ENCODE measurements at places on chromosomes 12 and 14.

GRCh38 chr14:102085948-102086708 lies 716 bp downstream of the HSP90AA1 start:
- peak; percentile 43 for DNase-seq

GRCh38 chr14:28407996-28408395 lies 358.6 kb upstream of the FOXG1 start:
- DNase-seq: no peak

GRCh38 chr14:76918256-76918781 lies 92.1 kb downstream of the LRRC74A start:
- peak; percentile 73 for DNase-seq

DNA sequence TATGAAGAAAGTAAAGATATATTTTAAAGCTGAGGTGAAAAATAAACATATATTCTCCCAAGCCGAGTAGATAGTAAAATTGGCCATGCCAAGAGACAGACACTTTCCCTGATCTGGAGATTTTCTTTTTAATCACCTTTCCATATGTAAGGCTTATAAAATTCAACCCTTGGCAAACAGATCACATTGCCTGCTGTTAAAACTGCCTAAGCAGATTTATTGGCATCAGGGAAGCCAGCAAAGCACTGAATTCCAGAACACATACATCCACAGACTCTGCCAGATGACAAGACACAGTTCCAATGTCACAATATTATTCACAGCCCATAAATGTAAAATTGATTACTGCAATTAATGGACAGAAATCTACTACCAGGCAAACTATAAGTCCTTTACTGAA lies 78.2 kb upstream of the GARIN2 start:
- DNase-seq: no peak

DNA sequence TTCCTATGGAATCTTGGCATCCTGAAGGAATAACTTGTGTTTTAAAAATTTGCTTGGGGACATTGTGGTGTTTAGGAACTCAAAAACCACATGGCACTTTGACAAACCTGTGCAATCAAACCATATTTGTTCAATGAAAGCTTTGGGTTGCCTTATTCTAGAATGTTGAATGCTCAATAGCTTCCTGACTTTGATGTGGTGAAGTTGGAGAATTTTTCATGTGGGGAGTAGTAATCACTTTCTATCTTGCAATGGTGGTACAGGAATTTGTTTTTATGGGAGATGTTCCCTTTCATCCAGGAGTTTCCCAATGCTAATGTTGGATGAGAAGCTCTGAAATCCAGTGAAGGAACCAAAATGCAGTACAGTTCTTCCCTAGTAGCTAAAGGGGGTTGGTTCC lies 42.2 kb upstream of the LDHB start:
- DNase-seq: no peak

- no peak for DNase-seq
Measured at GRCh38 chr12:91043408-91043807, 14.4 kb downstream of the KERA start.

DNA sequence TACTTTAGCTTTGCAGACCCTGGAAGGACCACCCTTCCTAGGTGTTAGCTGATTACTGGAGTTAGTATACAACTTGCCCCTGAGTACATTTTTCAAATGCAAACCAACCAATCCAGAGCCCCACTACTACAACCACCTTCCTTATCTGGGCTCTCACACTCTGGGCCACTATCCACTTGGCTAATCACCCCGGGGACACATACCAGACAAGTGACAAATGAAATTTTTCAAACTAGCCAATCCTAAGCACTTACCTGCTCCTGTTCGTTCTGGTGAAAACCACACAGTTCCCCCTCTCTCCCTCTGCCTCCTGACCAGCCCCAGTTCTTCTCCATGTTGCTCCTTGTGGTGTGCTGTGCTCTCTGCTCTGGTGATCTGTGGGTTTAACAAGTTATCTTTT lies 140.4 kb downstream of the CNTN1 start:
- DNase-seq: no peak

DNA sequence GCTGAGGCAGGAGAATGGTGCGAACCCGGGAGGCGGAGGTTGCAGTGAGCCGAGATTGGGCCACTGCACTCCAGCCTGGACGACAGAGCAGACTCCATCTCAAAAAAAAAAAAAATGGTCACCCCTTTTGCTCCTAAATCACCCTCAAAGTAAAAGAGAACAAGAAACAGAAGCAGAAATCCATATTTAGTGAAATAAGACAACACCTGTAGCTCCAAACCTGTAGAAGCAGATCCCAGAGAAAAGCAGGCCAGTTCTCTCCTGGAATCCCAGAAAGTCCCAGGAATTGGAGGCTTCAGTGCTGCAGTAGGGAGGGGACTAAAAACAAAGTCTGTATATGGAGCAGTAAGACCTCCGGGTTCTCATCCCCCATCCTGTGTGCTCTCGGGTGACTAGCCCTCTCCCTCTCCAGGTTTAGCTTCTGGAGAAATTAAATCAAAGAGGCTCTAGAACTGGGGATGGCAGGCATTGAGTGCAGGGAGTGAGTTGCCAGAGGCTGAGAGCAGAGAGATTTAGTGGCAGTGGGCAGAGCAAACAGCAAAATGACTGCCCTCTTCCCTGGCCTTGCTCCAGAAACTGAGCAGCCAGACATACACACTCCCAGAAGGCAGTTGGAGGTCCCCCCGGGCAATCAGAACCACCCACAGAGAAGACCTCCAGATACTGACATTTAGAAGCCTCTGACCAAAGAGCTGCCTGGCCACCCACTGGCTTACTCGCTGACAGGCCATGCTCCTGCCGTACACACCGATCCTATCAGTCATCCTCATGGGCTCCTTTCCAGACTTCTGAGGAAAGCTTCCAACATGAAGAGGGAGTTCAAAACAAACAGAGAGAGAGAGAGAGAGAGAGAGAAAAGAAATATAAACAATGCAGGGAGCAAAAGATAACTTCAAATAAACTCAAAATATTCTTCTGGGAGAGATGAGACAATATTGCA lies 6.3 kb upstream of the MLXIP start:
- DNase-seq: no peak

- DNase-seq: no peak
Measured at GRCh38 chr14:74579447-74580274, 32.4 kb downstream of the LTBP2 start.

DNA sequence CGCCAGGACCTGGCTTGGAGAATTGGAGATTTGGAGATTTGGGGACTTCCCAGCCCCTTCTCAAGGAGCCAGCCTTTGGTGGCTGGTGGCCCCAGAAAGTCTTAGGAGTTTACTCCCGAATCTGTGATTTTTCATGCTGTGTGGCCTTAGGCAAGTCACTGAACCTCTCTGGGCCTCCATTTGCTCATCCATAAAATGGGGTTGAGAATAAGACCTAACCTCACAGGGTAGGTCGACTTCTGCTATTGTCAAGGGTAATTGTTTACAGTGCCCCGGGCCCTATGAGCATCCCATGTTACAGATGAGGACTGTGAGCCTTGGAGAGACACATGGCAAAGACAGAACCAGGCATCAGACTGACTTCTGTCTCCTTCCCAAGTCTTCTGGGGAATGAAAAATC lies 16.2 kb upstream of the TMEM119 start:
- no peak for DNase-seq

DNA sequence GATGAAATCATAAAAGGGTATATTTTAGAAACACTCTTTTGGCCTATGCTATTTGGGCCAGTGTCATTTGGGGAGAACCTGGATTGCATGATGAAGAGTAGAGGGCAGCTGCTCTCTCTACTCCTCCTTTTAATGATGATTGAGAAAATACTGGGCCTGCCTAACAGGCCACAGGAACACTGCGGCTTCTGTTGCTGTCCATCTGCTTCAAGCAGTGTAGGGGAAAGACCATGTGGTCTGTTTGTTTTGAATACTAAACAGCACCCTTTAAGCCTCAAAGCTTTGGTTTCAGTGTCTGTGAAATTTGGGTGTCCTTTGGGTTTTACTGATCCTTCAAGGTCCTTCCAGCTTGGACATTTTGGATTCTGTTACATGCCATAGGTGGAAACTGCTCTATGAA lies 78.0 kb downstream of the TTC6 start:
- DNase-seq: no peak

GRCh38 chr14:50357124-50357523 lies 39.6 kb downstream of the CDKL1 start:
- DNase-seq: no peak

GRCh38 chr14:40525314-40525713 lies 1081.4 kb upstream of the LRFN5 start:
- DNase-seq: no peak

GRCh38 chr12:98345308-98345876 lies 170.0 kb upstream of the TMPO start:
- DNase-seq: no peak

DNA sequence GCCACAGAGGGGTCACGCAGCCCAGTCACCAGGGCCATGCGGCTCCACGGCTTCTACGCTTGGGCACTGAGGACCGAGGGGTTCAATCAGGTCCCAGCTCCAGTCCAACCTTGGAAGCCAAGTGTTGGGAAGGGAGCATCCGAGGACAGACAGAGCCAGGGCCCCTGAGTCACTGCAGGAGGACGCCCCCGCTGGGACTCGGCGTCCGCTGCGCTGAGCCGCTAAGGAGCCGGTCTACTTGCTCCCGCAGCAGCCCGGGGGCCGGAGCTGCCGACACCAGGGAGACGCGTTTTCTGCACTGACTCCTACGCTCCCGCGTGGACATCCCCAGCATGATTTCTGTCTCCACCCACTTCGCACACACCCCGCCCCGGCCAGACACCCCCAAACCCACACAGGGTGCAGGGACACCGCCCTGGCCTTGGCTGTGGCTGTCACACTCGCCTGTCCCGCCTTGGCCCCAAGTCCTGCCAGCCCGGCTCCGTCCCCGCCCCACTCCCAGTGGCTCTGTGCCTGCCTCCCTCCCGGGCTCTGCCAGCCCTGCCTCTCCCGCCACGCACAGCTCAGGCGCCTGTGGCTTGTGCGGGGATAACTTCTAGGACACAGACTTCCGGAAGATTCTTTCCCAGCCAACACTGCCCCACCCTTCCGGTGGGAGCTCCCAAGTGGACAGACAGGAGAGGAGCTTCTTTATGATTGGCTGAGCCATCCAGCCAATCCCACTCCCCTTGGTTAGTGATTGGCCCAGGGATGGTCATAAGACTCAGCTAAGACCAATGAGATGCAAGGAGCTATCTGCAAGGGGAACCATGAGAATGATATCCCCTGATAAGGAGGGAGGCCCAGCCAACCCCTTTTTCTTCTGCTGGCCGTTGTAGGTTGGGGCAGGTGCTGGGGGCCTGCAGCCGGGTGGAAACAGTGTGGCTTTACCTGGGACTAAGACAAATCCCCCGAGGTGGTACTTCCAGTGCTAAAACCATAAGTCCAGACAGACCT lies 118.9 kb upstream of the SFSWAP start:
- DNase-seq: no peak

DNA sequence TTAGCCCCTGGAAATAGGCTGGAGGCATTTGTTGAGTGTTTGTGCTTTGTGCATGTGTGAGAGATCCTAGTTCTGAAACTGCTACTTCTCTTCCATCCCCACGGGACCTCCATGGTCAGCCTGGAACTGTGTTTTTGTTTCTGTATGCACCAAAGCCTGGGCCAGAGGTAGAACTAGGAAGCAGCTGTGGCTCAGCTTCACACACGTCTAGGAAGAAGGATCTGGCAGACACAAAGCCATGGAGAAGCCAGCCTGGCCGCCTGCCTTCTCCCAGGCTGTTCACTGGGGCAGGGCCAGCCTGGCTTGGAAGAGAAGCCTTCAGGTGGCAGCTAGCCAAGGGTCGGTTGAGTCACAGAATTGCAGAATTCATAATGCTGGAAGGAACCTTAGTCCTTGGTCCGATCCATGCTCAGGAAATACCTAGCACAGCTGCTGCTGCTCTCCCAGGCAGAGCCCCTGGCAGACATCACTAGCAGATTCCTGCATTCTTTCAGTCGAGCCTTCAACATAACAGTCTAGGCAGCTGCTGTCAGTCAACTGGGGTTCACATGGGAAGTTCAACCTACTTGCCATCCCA lies 27.0 kb downstream of the RIN3 start:
- no peak for DNase-seq

DNA sequence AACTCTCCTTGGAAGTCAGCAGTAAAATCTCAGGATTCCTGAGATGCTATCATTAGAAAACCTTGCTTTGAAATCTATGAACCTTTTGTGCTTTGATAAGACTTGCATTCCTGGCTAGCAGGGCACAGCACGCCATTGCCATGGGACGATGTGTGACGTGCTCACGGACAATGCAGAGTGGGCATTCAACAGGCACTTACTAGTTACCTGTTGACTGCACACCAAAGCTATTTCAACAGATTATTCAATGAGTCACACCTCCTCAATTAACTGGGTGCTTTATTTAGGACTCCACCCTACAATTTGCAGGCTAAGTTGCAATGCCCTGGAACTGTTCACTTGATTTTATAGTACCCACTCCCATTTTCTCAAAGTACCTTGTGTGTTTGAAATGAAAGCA lies 11.3 kb downstream of the NOS1 start:
- DNase-seq: no peak

DNA sequence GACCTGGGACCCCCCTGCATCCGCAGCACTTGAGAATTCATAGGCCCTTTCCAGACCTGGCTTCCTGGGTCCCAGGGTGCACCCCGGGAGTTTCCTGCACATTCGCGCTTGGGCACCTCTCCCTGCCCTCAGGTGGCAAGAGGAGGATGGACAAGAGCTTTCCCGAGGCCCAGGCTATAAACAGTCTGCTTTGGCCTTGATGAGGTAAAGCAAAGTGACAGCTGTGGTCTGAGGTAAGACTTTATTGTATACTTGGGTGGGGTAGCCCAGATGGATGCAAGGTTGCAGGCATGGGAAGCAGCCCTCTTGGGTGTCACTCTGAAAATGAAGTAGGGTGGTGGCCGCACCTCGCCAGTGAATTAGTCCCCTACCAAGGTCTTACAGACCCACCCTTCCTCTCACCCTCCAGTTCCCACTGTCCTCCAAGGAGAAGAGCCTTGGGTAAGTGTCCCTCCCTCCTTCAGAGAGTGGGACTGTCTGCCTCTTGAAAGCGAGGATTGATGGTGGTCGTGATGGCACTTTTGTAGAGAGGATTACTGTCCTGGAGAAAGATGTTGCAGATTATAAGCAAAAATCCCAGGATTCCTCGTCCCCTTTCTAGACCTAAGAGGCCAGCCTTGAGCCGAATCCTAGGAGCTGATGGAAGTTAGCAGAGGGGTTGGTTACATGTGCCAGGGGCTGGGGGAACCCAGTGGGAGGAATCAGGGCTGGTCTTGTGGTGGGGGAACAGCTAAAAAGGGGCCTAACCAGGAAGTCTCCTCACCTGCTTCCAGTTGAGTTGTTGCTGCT lies 10.6 kb upstream of the CSAD start:
- no peak for DNase-seq

- DNase-seq: peak; percentile 20
Measured at GRCh38 chr14:60151715-60152114, 13.5 kb downstream of the DHRS7 start.

- DNase-seq: peak; percentile 58
Measured at GRCh38 chr14:53537422-53538315, 384.5 kb upstream of the DDHD1 start.
